ENCODE measurements at places on chromosomes 11 and 22. TPM values are rescaled to one million over a fixed set of nuclear protein-coding genes. Genes with fewer than 3 reads are reported as not detected.

DNA sequence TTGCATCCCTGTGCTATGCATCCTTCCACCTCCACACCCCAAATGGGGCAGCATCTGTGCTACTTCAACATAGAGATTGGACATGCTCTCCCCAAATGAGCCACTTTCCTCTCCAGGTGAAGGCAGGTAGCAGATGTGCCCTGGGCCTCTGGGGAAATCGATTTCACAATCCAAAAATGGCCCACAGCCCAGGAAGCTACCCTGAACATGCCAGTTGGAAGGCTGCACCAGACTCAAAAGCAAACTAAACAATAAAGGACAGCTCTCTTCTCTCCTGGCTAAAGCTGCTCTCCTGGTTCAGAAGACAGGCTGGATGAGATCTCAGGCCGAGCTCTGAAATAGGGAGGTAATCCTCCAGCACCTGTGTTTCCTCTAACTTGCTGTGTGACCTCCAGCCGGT is 19.7 kb downstream of the ISX start:
- no peaks in the 10 kb centered on the region for H3K4me1 ChIP-seq
- DNase-seq, result no peak
- H3K36me3 ChIP-seq, result no peaks in the 10 kb centered on the region
- no peak overlapping the region for H3K27ac ChIP-seq
- peaks cover 1% of the 10 kb centered on the region for H3K27me3 ChIP-seq
- no peak overlapping the region for H3K4me3 ChIP-seq

GRCh38 chr11:116207421-116208141 is 565.2 kb downstream of the BUD13 start:
- no peaks in the 10 kb centered on the region for H3K27me3 ChIP-seq
- H3K4me3 ChIP-seq, result no peak overlapping the region
- no peaks in the 10 kb centered on the region for H3K36me3 ChIP-seq
- no peaks in the 10 kb centered on the region for H3K4me1 ChIP-seq
- DNase-seq, result no peak

DNA sequence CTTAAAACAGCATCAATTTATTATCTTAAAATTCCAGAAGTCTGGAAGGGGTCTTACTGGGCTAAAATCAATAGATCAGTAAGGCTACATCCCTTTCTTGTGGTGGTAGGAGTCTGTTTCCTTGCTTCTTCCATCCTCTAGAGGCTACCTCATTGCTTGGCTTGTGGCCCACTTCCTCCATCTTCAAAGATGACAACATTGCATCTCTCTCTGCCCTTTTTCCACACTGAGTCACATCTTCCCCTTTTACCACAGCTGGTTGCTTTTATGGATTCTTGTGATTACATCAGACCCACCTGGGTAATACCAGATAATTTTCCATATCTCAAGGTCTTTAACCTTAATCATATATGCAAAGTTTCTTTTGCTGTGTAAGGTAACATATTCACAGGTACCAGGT is 60.9 kb downstream of the GRIA4 start:
- H3K27me3 ChIP-seq, result no peaks in the 10 kb centered on the region
- H3K4me3 ChIP-seq, result no peak overlapping the region
- no peaks in the 10 kb centered on the region for H3K36me3 ChIP-seq
- H3K4me1 ChIP-seq, result no peaks in the 10 kb centered on the region

DNA sequence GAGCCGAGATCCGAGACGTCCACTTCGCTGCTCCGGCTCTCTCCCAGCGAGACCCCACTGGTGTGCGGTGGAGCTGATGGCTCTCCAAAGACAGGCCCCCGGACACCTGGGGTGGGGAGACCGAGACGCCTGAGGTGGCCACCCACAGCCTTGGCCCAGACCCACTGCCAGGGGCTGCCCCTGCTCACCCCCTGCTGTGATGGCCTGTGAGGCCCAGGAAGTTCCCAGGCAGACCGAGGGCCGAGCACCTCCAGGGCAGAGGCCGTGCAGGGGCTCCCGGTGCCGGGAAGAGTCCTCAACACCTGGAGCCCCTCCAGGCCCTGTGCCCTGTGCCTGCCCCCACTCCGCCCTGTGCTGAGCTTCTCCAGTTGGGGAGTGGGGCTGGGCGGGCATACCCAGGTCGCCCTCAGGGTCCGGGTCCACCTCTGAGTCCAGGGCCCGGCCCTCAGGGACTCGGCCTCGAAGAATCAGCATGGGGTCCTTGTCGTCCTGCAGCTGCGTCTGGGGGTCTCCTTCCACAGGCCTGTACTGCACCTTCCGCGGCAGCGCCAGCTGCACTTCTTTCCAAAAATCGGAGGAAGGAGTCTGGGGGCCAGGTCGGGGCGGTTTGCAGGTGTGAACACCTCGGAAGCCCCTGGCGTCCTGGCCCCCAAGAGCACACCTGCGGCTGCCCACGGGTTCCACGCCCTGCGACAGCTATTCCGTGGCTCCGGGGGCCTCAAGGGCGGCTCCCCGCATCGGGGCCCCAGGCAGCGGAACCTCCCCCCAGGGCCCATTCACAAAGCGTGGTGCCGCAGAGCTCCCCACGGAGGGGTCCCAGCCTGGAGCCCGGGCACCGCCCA is 8.6 kb downstream of the SIGIRR start:
- DNase-seq, result no peak
- no peaks in the 10 kb centered on the region for H3K27me3 ChIP-seq
- peaks cover 13% of the 10 kb centered on the region for H3K4me1 ChIP-seq
- H3K4me3 ChIP-seq, result peak overlapping the region; percentile 9
- no peak overlapping the region for H3K27ac ChIP-seq

DNA sequence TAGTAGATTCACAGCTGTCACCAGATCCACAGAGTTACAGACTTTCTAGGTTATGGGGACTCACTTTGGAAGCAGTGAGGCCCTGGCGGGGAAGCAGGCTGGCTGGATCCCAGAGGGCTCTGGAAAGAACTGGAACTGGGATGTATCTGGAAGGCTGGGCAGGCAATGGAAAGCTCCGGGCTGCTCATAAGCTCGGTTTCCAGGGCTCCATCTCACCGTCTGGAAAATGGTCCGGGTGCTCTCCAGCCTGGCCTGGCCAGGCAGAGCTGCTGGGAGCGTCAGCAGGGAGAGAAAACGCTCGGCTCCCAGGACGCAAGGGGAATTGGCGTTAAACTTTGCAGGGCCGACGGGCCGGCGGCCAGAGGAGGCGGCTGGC is 335 bp upstream of the SEZ6L start:
- no peaks in the 10 kb centered on the region for H3K36me3 ChIP-seq
- H3K4me3 ChIP-seq, result no peak overlapping the region
- H3K4me1 ChIP-seq, result no peaks in the 10 kb centered on the region

DNA sequence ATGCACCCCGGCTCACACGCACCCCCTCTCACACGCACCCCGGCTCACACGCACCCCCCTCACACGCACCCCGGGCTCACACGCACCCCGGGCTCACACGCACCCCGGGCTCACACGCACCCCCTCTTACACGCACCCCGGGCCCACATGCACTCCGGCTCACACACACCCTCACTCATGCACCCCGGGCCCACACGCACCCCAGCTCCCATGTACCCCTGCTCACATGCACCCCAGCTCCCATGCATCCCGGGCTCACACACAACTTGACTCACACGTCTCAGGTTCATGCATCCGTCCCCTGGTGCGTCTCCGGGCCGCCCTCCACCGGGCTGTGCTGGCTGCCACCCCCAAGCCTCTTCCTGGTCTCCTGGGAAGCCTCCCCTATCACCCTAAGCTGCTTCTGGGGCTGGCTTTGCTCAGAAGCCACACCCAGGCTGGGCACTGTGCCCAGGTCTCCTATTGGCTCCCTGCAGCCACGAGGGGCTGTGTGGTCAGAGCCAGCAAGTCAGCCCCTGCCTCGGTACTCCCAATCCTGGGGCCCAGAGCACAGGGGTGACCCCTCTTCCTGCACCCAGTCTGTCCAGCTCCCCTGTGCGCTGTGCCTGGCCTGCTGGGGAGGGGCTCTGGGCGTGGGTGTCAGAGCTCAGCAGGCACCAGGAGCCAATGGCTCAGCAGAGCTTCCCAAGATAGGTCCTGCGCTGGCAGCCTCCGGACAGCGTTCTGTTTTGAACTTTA is 16.9 kb downstream of the TSPAN4 start:
- H3K36me3 ChIP-seq, result no peaks in the 10 kb centered on the region
- no peak overlapping the region for H3K27ac ChIP-seq
- H3K27me3 ChIP-seq, result no peaks in the 10 kb centered on the region
- DNase-seq, result no peak
- no peak overlapping the region for H3K4me3 ChIP-seq
- H3K4me1 ChIP-seq, result no peaks in the 10 kb centered on the region

- no peaks in the 10 kb centered on the region for H3K27me3 ChIP-seq
- H3K4me3 ChIP-seq, result peak overlapping the region; percentile 47
- peaks cover 43% of the 10 kb centered on the region for H3K4me1 ChIP-seq
- peak; percentile 75 for DNase-seq
Measured at GRCh38 chr22:23763579-23763945, 772 bp downstream of the C22orf15 start.

- DNase-seq, result peak; percentile 50
- peaks cover 11% of the 10 kb centered on the region for H3K4me1 ChIP-seq
- H3K36me3 ChIP-seq, result peaks cover 4% of the 10 kb centered on the region
Measured at GRCh38 chr22:47105085-47105484, 342.6 kb downstream of the TBC1D22A start.

- peaks cover 3% of the 10 kb centered on the region for H3K4me1 ChIP-seq
- peak; percentile 78 for DNase-seq
- peak overlapping the region; percentile 61 for H3K4me3 ChIP-seq
- no peaks in the 10 kb centered on the region for H3K36me3 ChIP-seq
- peaks cover 53% of the 10 kb centered on the region for H3K27me3 ChIP-seq
- H3K27ac ChIP-seq, result no peak overlapping the region
Measured at GRCh38 chr22:19717691-19718455, 3.6 kb downstream of the SEPTIN5 start.

- no peak for DNase-seq
- H3K27ac ChIP-seq, result no peak overlapping the region
- H3K4me1 ChIP-seq, result no peaks in the 10 kb centered on the region
- H3K4me3 ChIP-seq, result no peak overlapping the region
Measured at GRCh38 chr11:19792510-19792909, 79.9 kb downstream of the NAV2 start.

GRCh38 chr22:36385491-36386350 is 2.0 kb downstream of the MYH9 start:
- H3K27me3 ChIP-seq, result no peaks in the 10 kb centered on the region
- peaks cover 42% of the 10 kb centered on the region for H3K36me3 ChIP-seq
- peaks cover 56% of the 10 kb centered on the region for H3K4me1 ChIP-seq
- peak overlapping the region; percentile 88 for H3K4me3 ChIP-seq
- DNase-seq, result peak; percentile 63
- peak overlapping the region; percentile 92 for H3K27ac ChIP-seq

GRCh38 chr11:44467413-44467812 is 98.0 kb upstream of the CD82 start:
- no peak overlapping the region for H3K4me3 ChIP-seq
- H3K27me3 ChIP-seq, result peaks cover 12% of the 10 kb centered on the region
- no peak for DNase-seq
- H3K36me3 ChIP-seq, result no peaks in the 10 kb centered on the region
- no peak overlapping the region for H3K27ac ChIP-seq

GRCh38 chr11:118056806-118057205 is 20.1 kb upstream of the TMPRSS4 start:
- no peaks in the 10 kb centered on the region for H3K36me3 ChIP-seq
- H3K27ac ChIP-seq, result no peak overlapping the region
- DNase-seq, result no peak
- H3K4me1 ChIP-seq, result peaks cover 38% of the 10 kb centered on the region
- H3K27me3 ChIP-seq, result peaks cover 12% of the 10 kb centered on the region

DNA sequence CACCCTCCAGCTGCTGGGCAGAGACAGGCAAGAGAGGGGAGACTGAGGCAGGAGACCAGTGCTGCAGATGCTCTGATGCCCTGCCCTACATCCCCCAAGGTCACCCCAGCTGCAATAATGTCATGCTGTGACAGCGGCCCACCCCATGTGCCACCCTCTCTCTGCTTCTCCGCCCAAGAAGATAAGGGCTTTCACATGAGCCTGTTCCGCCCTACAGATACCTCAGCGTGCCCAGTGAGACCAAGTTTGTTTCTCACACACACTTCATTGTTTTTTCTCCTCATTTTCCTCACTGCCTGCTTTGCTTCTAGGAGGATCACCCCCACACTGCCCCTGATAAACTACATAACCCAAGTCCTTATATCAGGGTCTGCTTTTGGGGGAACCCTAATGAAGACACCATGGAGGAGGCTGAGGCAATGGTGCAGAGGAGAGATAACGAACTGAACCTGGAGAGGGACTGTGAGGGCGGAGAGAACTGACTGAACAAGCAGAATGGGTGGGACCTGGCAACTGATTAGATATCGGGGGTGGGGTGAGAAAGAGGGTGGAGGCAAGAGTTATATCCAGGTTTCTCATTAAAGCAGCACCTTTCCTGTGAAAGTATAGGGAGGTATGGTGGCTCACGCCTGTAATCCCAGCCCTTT is 37.5 kb upstream of the TSKU start:
- peaks cover 19% of the 10 kb centered on the region for H3K27me3 ChIP-seq
- H3K27ac ChIP-seq, result no peak overlapping the region
- no peak for DNase-seq
- H3K4me1 ChIP-seq, result no peaks in the 10 kb centered on the region

GRCh38 chr11:95148406-95148805 is 58.8 kb downstream of the ENDOD1 start:
- H3K36me3 ChIP-seq, result no peaks in the 10 kb centered on the region
- peaks cover 40% of the 10 kb centered on the region for H3K4me1 ChIP-seq
- DNase-seq, result no peak
- no peak overlapping the region for H3K27ac ChIP-seq
- no peak overlapping the region for H3K4me3 ChIP-seq

DNA sequence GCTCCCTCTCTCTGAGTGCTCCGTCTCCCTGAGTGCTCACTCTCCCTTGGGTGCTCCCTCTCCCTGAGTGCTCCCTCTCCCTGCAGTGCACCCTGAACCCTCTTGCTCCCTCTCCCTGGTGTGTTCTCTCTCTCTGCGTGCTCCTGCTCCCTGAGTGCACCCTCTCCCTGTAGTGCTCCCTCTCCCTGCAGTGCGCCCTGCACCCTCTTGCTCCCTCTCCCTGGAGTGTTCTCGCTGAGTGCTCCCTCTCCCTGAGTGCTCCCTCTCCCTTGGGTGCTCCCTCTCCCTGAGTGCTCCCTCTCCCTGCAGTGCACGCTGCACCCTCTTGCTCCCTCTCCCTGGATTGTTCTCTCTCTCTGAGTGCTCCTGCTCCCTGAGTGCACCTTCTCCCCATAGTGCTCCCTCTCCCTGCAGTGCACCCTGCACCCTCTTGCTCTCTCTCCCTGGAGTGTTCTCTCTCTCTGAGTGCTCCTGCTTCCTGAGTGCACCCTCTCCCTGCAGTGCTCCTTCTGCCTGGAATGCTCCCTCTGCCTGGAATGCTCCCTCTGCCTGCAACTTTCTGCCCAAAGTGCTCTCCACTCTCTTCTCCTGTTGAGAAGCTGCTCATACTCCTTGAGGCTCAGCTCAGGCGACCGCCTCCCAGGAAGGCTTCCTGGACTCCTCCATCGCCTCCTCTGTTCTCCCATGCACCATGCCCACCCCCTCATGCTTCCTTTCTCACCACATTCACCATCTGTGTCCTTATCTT is 48.4 kb upstream of the WNT7B start:
- H3K27me3 ChIP-seq, result peaks cover 26% of the 10 kb centered on the region
- H3K4me3 ChIP-seq, result no peak overlapping the region
- no peak for DNase-seq
- peaks cover 2% of the 10 kb centered on the region for H3K4me1 ChIP-seq
- H3K27ac ChIP-seq, result no peak overlapping the region

The WNT11 gene
- total RNA-seq, result 2.0 TPM

The MEI1 gene
- total RNA-seq, result 45.9 TPM

The SPDYC gene
- not detected for total RNA-seq

The ANKK1 gene
- total RNA-seq, result not detected

The OR5T1 gene
- not detected for total RNA-seq

The HTR3B gene
- not detected for total RNA-seq

The OR52I2 gene
- not detected for total RNA-seq

The TAGLN gene
- total RNA-seq, result 2.7 TPM
